ENCODE measurements at places on chromosomes 13 and 19.
A peak's percentile ranks its signal among the peaks of the same experiment; 100 is the strongest.

DNA sequence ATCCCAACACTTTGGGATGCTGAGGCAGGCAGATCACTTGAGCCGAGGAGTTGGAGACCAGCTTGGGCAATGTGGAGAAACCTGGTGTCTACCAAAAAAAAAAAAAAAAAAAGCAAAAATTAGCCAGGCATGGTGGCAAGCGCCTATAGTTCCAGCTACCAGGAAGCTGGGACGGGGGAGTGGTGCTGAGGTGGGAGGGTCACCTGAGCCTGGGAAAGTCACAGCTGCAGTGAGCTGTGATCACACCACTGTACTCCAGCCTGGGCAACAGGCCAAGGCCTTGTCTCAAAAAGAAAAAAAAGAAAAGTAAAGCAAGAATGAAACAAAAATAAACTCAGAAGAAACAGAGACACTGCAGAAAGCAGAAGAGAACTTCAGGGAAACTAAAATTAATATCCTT, 31.6 kb downstream of the MTRF1 start:
- DNase-seq = peak; percentile 1

- no peak for DNase-seq
These were observed 7.7 kb downstream of the TUBGCP3 start for GRCh38 chr13:112580211-112580610.

DNA sequence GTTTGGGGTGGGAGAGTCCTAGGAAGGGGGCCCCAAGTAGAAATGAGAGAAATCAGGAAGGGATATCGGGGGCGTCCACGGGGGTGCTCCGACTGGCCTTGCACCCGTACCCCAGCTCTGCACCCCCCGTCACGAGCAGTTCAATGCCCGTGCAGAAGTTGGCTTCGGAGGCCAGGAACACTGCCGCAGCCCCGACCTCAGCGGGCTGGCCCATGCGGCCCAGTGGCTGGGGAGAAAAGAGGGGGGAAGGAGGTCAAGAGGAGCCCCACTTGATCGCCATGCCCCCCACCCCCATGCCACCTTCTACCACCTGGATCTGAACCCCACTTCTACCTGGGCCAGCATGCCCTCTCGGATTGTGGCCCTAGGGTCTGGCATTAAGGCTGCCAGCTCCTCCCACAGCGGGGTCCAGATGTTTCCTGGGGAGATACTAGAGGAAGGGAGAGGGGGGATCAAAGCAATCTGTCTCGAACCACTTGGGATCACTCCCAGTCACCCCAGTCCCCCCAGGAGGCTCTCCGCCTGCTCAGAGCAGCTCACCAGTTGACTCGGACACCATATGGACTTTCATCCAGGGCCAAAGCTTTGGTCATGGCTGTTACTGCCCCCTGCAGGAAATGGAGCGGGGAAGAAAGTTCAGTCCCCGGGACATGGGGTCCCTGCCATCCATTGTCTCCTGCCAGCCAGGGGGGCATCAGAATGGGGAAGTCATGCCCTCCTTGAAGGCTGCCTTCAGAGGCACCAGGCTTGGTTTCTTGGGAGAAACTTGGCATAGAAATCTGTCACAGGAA, 2.5 kb upstream of the BCAT2 start:
- DNase-seq = no peak

DNA sequence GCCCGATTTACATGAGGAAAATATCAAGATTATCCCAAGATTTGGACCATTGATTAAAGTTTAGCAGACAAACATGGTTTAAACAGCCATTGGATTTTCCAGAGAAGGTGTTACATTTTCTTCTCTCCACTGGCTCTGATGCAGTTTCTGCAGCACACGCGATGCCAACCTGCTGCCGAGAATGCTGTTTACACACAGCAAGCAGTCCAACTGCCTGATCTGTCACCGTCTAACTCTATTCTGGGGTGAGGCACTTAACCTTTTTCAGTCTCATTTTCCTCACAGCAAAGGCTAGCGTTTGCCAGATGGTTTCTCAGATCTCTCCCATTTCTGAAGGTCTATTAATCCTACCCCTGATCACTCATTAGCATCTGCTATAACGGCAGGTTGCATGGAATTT, 763.5 kb upstream of the GPC6 start:
- peak; percentile 62 for DNase-seq

- peak; percentile 78 for DNase-seq
These were observed 108.8 kb downstream of the KCNRG start for GRCh38 chr13:50123862-50124535.

DNA sequence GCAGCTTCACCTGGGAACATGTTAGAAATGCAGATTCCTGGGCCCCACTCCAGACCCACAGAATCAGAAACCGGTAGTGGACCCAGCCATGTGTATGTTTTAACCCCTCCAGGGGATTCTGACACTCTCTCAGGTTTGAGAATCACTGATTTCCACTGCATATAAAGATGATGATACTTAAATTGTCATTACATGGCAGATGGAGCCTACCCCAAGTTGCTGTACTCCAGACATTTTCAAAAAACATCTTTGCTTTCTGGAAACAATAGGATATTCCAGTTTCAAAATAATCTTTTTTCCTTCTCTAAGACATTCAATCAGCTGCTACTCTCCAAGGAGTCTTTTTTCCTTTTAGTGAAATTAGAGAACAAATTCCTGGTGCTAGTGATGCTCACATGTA, 48.6 kb upstream of the RGCC start:
- DNase-seq = no peak

- DNase-seq = no peak
These were observed 46.4 kb downstream of the CELF5 start for GRCh38 chr19:3270902-3271301.

DNA sequence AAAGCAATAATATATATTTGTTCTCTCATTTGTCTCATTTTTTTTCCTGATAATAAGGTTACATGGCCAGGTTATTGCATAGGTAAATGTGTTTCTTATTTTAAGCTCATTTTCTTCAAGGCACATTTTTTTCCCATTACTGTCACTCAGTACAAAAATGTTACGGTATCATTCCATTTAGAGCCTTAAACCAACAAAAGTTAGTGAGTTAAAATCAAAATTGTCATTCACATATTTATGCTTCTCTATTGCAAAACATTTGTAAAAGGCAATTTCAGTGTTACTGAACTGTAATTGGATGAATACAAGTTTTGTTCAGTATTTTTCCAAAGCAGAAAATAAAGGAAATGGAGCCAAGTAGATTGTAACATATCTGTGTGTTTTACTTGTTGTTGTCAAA, 117.6 kb upstream of the MAB21L1 start:
- DNase-seq = no peak

DNA sequence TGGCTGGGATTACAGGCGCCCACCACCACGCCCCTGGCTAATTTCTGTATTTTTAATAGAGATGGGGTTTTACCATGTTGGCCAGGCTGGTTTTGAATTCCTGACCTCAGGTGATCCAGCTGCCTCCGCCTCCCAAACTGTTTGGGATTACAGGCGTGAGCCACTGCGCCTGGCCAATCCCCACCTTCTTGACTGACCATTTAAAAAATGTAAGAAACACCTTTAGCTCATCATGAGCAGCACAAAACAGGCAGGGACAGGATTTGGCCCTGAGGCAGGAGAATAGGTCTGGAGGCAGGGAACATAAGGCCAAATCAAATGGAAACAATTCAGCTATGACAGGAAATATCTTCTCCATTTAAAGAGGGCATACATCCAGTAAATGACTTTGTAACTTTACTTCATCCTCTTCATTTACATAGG, 1.4 kb upstream of the MPV17L2 start:
- no peak for DNase-seq

- DNase-seq = no peak
These were observed 2.3 kb downstream of the PLPP2 start for GRCh38 chr19:288911-289310.

DNA sequence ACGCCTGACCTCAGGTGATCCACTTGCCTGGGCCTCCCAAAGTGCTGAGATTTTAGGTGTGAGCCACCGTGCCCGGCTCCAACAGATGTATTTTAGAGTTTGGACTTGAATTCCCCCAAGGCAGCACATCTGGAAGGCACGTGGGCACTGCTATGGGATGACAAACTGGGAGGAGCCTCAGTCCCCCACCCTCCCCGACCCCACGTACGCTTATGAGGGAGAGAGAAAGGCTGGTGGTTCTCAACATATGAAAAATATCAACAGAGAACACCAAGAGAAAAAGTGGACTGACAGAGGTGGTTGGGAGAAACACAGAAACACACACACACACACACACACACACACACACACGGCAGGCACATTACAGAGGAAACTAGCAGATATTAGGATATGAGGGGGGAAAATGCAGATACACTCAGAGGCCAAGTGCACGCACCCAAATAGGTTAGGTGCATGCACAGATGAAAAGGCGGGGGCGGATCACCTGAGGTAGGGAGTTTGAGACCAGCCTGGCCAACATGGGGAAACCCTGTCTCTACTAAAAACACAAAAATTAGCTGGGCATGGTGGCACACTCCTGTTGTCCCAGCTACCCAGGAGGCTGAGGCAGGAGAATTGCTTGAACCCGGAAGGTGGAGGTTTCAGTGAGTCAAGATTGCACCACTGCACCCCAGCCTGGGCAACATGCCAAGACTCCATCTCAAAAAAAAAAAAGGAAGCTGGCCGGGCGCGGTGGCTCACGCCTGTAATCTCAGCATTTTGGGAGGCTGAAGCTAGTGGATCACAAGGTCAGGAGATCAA, 3.2 kb downstream of the STX10 start:
- no peak for DNase-seq

- DNase-seq = no peak
These were observed 656.1 kb downstream of the DACH1 start for GRCh38 chr13:71210861-71211260.
